ENCODE measurements at places on chromosomes 5 and 9.

GRCh38 chr5:541539-542318 lies 17.5 kb upstream of the SLC9A3 start:
- DNase-seq = no peak

DNA sequence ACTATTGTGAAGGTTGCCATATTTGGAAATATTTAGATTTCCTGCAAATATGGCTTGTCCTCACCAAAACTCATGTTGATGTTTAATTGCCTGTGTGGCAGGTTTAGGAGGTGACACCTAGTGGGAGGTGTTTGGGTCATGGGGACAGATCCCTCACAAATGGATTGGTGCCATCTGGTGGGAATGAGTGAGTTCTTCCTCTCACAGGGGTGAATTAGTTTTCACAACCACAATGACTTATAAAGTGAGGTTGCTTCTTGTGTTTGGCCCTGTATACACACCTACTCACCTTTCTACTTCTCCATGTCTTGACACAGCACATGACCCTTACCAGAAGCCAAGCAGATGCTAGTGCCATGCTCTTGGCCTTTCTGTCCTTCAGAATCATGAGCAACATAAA lies 41.1 kb downstream of the ISOC1 start:
- no peak for DNase-seq

DNA sequence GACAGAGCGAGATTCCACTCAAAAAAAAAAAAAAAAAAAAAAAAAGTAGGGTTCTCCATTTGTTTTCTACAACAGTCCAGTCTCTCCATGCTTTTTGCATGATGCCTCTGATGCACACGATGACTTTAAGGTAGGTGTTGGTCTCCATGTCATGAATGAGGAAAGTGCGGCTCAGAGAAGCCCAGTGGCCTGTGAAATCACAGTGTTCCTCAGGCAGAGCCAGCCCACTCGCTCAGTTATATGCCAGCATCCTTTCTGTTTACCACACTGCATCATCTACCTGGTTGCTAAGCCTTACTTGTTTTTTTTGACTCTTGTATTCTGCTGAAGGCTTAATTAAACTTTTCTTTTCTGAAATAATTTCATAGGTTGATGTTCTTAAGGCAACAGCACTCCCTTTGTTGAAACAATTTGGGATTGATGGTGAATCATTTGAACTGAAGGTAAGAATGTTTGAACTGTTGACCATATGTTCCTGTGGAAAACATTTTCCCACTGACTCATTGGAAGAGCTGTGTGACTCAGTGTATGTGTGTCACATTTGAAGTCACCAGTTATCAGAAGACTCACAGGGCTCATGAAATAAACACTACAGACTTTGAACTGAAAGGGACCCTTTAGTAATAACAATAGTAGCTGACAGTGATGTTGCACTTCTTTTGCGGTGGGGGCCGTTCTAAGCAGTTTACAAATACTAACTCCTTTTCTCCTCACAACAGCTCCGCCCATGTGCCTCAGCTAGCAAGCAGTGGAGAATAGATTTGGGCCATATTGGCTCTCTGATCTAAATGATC lies 40.2 kb downstream of the RCL1 start:
- peak; percentile 91 for DNase-seq

- DNase-seq = no peak
Observed at GRCh38 chr5:38371596-38371995, 113.2 kb downstream of the EGFLAM start.

- no peak for DNase-seq
Observed at GRCh38 chr5:69136293-69136692, 30.7 kb upstream of the CCNB1 start.

DNA sequence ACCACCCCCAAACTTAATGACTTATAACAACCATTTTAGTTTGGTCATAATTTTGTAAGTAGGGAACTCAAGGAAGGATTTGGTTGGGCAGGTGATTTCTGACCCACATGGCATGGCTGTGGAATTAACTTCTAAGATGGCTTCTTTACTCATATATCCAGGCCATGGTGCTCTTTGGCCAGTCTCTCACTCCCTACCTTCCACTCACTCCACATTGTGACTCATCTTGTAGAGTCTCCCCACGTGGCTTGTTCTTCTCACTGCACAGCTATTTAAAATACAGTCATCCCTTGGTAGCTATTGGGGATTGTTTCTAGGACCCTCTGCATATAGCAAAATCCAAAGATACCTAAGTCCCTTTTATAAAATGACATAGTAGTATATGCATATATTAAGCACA lies 76.6 kb upstream of the MAST4 start:
- no peak for DNase-seq

- DNase-seq = no peak
Observed at GRCh38 chr9:27192291-27192960, 83.4 kb downstream of the TEK start.

DNA sequence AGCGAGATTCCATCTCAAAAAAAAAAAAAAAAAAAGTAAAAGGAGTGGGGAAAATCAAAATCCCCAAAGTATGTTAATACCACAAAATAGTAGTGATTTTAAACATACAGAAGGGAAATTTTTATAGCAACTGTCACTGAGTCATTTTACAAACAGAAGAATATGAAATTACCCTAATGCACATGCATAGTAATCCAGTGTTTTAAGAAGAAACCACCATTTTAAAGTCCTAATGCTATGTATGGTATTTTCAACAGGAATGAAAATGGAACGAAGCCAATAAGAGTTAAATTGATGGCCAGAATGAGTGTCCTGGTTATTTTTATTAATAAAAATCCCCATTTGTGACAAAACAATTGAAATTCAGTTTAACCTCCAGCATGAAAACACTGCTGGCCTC lies 26.7 kb upstream of the NXNL2 start:
- no peak for DNase-seq

DNA sequence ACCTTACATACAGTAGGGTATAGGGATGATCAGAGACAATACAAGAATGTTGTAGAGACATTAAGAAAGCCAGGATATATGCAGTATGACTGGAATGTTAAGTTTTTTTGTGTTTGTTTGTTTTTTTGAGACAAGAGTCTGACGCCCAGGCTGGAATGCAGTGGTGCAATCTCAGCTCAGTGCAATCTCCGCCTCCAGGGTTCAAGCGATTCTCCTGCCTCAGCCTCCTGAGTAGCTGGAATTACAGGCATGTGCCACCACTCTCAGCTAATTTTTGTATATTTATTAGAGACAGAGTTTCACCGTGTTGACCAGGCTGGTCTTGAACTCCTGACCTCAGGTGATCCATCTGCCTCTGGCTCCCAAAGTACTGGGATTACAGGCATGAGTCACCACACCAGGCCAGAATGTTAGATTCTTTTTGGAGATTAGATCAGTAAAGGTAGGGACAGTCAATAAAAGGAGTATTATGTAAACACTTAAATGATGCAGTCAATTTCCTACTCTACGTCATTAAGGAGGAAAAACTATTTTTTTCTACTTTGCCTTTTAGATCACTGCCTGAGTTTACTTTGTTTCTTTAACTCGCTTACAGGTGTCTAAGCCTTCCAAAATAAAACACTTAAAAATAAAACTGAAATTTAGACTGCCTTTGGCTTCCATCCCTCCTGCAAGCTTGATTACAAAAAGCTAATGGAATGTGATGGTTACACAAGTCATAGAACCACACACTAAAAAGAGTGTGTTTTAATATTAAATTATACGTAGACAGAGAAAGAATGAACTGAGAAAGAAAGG lies 6.8 kb upstream of the HNRNPA0 start:
- DNase-seq = no peak

DNA sequence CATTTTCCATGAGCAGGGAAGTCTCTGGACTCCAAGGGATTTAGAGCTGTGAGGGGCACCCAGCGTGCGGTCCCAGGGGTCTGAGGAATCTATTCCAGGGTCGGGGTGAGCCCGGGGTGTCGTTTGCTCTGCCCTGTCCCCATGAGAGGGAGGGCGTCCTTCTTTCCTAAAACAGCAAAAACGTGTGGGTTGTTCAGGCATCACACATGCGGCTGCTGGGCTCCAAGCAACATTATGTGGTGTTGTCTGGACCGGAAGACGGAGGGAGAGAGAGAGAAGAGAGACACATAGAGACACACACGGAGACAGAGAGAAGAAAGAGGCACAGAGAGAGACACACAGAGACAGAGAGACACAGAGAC lies 42.7 kb upstream of the COL5A1 start:
- DNase-seq = no peak

DNA sequence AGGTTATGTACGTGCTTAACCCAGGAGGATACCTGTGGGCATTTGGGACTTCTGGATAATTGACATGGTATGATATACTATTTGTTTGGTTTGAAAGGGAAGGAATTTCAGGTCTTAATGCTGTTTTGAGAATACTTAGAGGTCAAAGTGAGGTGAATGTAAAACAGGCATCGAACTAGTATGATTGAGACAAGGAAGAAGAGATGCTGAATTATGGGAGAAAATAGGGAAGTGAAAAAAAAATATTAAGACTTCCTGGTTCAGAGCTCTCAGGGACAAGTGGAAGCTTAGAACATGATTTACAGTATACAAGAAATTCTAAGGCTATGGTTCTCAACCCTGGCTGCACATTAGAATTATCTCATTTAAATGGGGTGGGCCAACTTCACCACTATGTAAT lies 115.3 kb downstream of the CD180 start:
- no peak for DNase-seq

- no peak for DNase-seq
Observed at GRCh38 chr9:981491-981898, 5.0 kb downstream of the DMRT3 start.

DNA sequence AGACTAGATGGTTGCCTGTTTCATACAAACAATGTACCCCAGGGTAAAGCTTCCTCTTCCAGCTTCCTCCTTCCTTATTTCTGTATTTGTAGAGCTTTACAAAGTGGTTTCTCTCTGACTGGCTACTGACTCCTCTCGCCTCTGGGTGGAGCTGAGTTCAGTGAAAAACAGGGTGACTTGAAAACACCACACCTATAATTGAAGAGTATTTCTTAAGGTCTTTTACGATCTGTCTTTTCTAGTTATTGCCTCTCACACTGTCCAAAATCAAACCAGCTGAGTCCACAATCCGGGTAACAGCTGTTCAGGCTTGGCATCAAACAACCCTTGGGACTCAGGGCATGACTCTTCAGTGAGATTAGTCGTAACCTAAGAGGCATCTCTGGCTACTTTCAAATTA lies 200.4 kb downstream of the ARRDC3 start:
- no peak for DNase-seq

Measured in activated CD4-positive, alpha-beta T cell treated with anti-CD3 and anti-CD28 coated beads, Interleukin-2, Interleukin-4, amounts not matched to agents 100 ng/mL and 50 ng/mL, durations not matched to agents 16 hours and 8 hours (primary cell).